ENCODE measurements at places on chromosomes 12 and 14.

DNA sequence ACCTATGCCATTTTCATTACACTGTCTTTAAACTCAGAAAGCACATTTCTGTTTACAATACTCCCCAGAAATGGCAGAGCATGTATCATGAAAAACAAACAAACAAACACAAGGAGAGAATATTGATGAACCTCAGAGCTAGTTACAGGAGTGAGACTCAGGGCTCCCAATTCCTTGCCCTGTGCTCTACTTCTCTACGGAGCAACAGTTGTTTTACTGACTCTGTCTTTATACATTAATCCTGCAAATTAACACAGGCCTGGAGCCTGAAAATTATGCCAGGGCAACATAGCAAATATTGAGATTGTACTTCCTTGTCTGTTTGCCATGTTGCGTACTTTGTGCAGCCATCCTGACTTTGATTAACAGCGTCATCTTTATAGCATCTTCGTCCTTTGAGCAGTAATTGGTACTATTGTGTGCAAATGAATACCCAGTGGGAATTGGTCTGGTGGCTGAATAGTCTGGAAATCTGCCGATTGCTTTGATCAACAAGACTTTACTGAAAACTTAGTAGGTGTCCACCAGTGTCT is 15.2 kb upstream of the AKAP6 start:
- no peak for DNase-seq

DNA sequence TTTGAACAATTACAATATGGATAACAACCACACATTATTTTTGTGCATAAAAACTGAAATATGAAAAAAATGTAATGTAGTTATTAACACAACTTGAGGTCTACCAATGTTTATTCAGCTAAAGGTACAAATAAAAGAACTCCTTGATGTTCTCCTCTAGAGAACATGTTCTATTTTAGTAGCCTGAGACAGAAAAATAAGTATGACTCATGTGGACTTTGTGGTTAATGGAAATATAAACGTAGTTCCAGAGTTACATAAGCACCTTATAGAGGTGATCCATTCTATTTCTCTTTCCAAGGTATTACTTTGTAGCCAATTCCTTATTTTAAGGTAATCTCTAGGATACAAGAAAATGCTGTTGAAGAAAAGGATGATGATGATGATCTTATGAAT is 25.7 kb downstream of the ALKBH1 start:
- DNase-seq, result no peak

GRCh38 chr12:66901138-66901932 is 222.5 kb upstream of the GRIP1 start:
- peak; percentile 22 for DNase-seq

DNA sequence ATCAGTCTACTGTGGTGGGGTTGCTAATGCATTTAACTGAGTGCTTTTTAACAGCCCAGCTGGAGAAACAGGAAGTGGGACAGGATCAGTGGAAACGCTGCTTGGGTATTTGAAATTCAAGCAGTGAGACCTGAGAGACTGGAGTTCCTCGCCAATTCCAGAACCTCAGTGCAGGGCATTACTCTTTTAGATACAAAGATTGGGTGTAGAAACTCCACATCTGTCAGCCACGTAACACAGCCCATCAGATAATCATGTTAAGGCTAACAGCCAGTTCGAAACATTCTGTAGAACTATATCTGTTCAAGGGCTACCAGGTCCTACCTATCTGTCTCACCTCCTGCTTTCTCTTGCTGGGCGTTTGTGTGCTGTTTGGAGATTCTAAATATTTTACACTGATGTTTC is 45.5 kb downstream of the RAD52 start:
- DNase-seq, result no peak

DNA sequence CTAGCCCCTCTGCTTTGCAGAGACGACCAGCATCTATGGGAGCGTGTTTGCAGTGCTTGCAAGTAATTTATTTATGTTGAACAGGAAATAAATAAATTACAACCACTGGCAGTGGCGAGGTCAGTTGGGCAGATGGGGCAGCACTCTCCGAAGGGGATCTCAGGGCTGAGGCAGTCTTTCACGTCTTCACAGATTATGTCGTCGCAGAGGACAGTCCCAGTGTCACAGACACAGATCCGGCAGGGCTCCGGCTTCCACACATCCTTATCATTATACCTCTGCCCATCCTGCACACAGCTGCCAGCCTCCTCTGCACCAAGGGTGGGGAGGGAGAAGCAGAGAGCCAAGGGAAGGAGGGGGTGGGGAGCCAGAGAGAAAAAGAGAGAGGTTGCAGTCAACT is 4.5 kb downstream of the COL2A1 start:
- no peak for DNase-seq

DNA sequence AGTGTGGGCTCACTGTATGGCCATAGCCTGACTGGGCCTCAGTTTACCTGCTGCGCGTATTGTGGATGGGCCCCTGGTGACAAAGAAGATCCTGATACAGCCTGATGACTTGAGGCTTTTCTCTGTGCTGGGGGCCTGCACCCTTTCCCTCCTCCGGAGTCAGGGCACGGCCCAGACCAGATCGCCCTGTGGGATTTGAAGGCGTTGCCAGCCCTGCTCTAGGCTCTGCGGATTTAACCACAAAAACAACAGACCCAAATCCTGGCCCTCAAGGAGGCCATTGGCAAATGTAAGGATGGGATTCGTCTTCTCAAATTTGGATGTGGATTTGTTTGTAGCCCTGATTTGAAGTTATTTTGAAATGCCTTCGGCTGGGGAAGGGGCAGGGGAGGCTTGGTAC is 195.8 kb downstream of the TSPAN9 start:
- no peak for DNase-seq

DNA sequence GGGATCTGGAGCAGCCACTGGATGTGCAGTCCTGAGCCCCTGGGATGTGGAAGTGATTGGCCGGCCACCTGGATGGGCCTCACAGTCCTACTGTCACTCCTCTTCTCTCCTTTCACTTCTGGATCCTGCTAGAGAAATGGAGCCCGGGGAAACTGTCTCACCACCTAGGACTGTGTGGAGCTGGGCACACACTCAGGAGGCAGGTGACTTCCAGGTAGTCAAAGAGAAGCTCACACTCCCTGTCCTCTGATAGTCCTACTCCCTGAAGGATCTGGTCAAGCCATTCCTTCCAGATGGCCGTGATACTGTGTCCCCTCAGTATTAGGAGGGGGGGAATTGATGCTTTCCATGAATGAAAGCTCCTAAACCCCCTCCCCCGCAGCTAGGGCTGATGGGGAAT is 201.1 kb downstream of the ZFP36L1 start:
- DNase-seq, result no peak

DNA sequence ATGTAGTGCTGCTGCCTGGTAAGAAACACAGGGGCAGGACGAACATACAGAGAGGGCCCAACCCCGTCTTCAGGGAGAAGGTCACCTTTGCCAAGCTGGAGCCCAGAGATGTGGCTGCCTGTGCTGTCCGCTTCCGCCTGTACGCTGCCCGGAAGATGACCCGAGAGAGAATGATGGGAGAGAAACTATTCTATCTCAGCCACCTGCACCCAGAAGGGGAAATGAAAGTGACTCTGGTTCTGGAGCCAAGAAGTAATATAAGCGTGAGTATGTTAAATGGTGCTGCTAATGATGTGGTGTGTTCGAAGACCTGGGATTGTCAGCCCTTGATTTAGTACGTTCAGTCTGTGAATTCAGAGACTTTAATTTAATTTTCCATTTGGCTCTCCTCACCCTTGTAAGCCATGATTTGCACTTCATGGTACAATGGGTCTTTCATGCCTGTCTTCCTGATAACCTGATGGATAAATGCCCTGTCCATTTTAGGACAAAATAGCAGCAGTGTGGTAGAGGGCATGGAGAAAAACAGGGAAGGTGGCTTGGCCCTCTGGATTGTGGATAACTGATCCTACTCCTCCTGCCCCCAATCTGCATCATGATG is 318.9 kb downstream of the SNAPC1 start:
- no peak for DNase-seq

GRCh38 chr12:47783821-47784819 is 11.1 kb downstream of the SLC48A1 start:
- DNase-seq, result no peak

- DNase-seq, result no peak
Observed at GRCh38 chr14:52879958-52880357, 70.9 kb downstream of the FERMT2 start.

GRCh38 chr12:116508145-116509121 is 50.7 kb upstream of the MAP1LC3B2 start:
- no peak for DNase-seq

DNA sequence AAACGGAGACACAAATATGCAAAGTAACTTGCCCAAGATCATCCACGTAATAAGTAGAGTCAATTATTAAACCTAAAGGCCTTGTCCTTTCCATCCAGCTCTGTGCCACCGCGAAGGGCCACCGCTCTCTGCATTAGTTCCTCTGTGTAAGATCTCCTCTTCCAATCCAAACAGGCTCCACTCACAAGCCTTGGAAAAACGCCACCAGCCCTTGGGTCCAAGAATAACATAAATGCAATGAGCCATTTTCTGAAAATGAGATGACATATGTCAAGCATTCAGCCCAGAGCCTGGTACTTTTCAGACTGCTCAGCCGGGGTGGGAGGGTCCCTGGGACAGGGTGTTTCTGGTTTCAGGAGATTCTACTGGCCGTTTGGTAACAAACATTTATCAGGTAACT is 30.0 kb downstream of the DGLUCY start:
- DNase-seq, result no peak

GRCh38 chr12:122738571-122738970 is 7.9 kb upstream of the HCAR1 start:
- no peak for DNase-seq

DNA sequence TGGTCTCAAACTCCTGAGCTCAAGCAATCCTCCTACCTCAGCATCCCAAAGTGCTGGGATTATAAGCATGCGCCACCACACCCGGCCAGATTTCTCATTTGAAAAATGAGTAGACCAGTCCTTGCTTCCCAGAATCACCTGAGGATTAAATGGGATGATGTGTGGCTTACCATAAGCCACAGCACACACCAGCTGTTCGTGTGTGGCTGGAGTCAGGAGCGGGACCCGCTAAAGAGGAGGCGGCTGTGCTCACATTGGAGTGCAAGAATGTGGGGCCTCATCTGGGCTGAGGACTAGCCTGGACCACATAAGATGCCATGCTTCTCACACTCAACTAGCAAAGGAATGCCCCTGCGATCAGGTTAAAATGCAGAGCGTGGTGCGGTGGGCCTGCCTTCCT is 6.7 kb upstream of the ALDH2 start:
- no peak for DNase-seq
